ENCODE measurements at places on chromosomes 1 and 21.

GRCh38 chr1:29758781-29759499, 522.6 kb downstream of the PTPRU start:
- no peak for DNase-seq

- peak; percentile 62 for DNase-seq
Measured at GRCh38 chr1:17661546-17662157, 93.5 kb upstream of the ACTL8 start.

DNA sequence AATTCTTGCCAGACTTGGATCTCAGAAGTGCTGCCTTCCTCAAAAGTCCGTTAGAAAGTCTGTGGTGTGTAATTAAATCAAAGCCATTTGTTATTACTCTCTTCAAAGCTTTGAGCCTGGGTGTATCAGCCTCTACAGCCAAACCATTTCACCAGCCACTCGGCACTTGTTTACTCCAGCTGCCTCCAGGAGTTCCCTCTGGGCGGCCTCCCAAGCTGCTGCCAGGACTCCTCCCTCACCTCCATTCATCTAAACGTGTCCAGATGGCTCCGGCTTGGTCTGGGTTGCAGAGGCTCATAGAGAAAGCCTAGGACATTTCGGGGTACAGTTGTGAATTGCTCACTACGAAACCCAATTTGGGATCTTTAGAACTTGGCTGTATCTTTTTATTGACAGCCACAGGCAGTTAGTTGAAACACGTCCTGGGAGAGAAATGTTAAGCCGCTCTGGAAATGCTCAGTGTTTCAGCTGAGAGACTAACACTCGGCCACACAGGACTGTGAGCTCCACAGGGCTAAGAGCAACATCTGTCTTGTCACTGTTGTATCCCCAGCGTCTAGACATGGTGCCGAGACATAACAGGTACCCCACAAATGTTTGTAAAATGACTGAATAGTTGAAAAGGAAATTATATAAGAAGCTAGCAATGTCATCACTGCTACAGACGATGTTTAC, 116.9 kb upstream of the NGF start:
- DNase-seq, result peak; percentile 59

DNA sequence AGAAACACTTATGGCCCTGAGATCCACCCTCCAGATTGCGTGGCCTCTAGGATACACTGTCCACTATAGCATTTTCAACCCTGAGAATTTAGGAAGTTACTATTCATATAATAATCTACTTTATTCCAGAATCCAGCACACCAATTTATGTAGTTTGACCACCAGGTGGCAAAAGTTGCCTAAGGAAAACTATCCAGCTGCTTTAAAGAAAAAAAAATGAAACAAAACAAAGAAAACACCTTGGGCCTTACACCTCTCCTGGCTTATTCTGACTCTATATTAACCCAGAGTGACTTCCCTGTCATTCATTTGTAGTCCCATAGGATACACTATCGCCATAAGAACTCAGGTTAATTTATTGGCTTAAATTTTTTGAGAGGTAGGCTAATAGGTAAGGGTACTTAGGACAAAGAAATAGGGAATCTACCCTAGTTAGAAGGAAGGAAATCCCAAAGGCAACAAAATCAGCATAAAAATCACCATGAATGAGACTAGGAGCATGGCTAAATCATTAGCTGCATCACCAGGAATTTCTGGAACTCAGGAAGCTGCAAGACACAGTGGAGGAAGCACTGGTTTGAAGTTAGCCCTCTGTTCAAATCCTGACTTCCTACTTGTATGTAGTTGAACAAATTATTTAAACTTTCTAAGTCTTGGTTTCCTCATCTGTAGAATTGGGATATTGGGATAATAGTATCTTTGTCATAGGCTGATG, 107.5 kb downstream of the SPAG17 start:
- DNase-seq, result peak; percentile 24

DNA sequence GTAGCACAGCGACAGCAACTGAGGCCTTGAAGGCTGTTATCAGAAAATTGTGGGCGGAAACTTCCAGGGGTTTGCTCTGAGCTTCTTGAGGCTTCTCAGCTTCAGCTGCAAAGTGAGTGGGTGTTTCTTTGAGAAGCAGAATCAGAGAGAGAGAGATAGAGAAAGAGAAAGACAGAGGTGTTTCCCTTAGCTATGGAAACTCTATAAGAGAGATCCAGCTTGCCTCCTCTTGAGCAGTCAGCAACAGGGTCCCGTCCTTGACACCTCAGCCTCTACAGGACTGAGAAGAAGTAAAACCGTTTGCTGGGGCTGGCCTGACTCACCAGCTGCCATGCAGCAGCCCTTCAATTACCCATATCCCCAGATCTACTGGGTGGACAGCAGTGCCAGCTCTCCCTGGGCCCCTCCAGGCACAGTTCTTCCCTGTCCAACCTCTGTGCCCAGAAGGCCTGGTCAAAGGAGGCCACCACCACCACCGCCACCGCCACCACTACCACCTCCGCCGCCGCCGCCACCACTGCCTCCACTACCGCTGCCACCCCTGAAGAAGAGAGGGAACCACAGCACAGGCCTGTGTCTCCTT, at the start of gene FASLG:
Gene FASLG, plus strand, starts transcription at position 233 of the 583 bp plus-strand sequence. Its CDS starts 99 bp downstream, at position 332.
- no peak for DNase-seq

DNA sequence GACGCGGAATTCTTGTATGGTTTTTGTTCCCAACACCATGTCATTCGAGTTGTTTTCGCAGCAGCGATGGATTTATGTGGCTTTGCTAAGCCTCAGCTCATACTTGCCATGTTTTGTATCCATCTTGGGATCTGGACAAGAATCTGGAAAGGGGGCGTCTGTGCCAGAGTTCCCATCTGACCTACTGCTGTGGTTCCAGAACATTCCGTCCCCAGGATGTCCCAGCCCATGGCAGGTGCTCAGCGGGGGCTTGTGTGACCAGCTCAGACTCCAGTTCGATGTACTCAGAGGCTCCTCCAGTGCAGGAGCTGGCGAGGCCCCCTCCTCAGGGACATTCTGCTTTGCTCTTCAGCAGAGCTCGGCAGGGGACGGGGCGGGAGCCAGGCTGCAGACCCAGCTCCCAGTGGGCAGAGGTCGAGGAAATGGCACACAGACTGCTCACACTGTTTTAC, 24.0 kb upstream of the ADARB1 start:
- DNase-seq, result no peak

GRCh38 chr1:11519629-11520031, 40.7 kb downstream of the DISP3 start:
- DNase-seq, result no peak
